ENCODE measurements at places on chromosomes 2 and 18. TPM values are rescaled to one million over a fixed set of nuclear protein-coding genes. Genes with fewer than 3 reads are reported as not detected.

Gene CHRND
- not detected for total RNA-seq

Gene STAMBP
- 19.5 TPM for total RNA-seq

Gene TCF23
- not detected for total RNA-seq

Gene ST6GAL2
- under 0.01 TPM for total RNA-seq

Gene DLX1
- not detected for total RNA-seq

Gene RRM2
- total RNA-seq = 186 TPM

Gene CTAGE1
- total RNA-seq = not detected

Gene B4GALT6
- 3.0 TPM for total RNA-seq

Gene FSHR
- total RNA-seq = not detected

Gene POMC
- total RNA-seq = 4.0 TPM

Gene CDC42EP3
- total RNA-seq = 41.9 TPM

Gene ITGB6
- total RNA-seq = 0.17 TPM

Gene MOCOS
- 6.4 TPM for total RNA-seq

Gene CABLES1
- 1.5 TPM for total RNA-seq

Gene TMEM163
- not detected for total RNA-seq

Gene GRP
- total RNA-seq = not detected

Gene NYAP2
- total RNA-seq = not detected

Gene TGFBRAP1
- 9.8 TPM for total RNA-seq

Gene HOXD13
- total RNA-seq = not detected

Gene SP100
- total RNA-seq = 49.5 TPM

Gene SKOR2
- total RNA-seq = not detected

Gene ACYP2
- total RNA-seq = 7.6 TPM

Gene RAB10
- total RNA-seq = 74.2 TPM

Gene RIT2
- total RNA-seq = not detected

Gene DYNAP
- not detected for total RNA-seq

Gene ZNF519
- 2.5 TPM for total RNA-seq

Gene GCKR
- 0.34 TPM for total RNA-seq

Gene CXCR2
- total RNA-seq = not detected

Gene ARHGAP25
- 0.30 TPM for total RNA-seq

Gene FZD7
- total RNA-seq = 30.6 TPM

Gene PROKR1
- not detected for total RNA-seq

Gene SETBP1
- total RNA-seq = 0.67 TPM

Gene NEUROD1
- not detected for total RNA-seq

Gene DUSP19
- 1.2 TPM for total RNA-seq

Gene ARPC2
- 337 TPM for total RNA-seq

Gene PXDN
- 153 TPM for total RNA-seq

Gene DSG4
- total RNA-seq = not detected

Gene SP5
- total RNA-seq = not detected

Gene FOXI3
- not detected for total RNA-seq

Gene SOX11
- 7.4 TPM for total RNA-seq

Gene ATL2
- total RNA-seq = 39.0 TPM

Gene DNAH7
- under 0.01 TPM for total RNA-seq

Gene SERPINB7
- 4.2 TPM for total RNA-seq

Gene PLB1
- total RNA-seq = 0.34 TPM

Gene BZW1
- 218 TPM for total RNA-seq

Gene UGT1A3
- total RNA-seq = not detected

Gene TMEM198
- total RNA-seq = 1.2 TPM

Gene LRRTM1
- total RNA-seq = not detected

Gene IL1B
- total RNA-seq = 0.45 TPM

Gene HRH4
- total RNA-seq = not detected

Gene RETREG2
- 41.9 TPM for total RNA-seq

Gene CHN1
- total RNA-seq = 54.6 TPM
